ENCODE measurements at places on chromosomes 1 and 21.

DNA sequence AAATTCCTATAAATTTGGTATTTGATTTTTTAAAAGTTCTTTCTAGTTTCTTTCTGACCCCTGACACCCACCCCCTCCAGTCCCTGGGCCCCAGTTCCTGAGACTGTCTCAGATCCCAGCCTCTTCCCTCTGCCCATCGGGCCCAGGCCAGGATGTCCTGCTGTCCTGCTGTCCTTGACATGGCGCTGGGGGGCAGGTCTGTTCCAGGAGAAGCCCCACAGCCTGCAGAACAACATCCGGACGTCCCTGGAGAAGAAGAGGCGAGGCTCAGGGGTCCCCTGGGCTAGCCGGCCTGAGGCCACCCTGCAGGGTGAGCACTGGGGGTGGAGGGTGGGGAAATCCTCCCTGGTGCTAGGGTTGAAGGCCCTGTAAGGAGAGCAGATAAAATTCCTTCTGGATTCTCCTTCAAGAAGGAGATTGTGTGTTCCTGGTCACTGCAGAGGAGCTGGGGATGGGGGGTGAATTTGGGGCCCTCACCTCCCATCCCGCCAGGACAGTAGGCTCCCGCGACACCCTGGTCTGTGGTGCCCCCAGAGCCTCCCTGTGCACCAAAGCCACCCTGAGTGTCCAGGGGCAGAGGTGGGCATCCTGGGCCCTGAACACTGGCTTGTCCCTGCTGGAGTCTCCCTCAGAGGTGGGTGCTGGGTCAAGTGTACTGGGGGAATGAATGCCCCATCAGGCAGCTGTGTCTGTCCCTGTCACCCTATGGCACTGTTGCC, 45.0 kb downstream of the DISP3 start:
- no peak for DNase-seq

GRCh38 chr1:177411381-177411780, 240.6 kb downstream of the BRINP2 start:
- DNase-seq, result no peak

GRCh38 chr1:116107371-116107770, 3.8 kb upstream of the MAB21L3 start:
- no peak for DNase-seq

DNA sequence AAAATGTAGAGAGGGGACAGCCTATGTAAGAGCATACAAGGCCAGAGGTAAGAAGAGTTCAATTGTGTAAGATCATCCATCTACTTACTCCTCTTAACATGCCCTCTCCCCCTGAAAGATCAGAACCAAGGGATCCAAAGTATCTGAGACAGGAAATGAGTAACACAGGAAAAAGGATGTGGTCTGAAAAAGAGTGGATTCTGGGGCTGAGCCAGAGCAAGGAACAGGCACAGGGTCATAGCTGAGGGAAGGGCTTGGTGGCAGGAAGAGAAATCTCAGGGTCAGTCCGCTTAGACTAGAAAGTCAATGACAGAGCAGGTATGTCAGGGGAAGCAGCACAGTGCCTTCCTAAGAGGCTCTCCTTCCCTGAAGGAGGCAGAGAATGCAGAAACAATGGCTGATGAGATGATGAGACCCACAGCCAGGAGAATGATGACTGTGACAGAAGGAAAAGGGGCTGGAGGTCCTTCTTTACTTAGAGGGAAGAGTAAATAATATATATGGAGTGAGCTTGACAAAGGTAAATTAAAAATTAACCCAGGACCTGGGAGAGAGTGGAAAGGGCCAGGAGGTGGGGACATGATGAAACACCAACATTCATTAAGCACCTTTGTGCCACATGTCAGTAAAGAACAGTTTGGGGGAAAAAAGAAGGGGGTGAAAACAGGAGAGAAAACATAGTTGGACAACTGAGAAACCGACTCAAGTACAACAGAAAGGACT, 26.2 kb upstream of the A3GALT2 start:
- DNase-seq, result no peak

DNA sequence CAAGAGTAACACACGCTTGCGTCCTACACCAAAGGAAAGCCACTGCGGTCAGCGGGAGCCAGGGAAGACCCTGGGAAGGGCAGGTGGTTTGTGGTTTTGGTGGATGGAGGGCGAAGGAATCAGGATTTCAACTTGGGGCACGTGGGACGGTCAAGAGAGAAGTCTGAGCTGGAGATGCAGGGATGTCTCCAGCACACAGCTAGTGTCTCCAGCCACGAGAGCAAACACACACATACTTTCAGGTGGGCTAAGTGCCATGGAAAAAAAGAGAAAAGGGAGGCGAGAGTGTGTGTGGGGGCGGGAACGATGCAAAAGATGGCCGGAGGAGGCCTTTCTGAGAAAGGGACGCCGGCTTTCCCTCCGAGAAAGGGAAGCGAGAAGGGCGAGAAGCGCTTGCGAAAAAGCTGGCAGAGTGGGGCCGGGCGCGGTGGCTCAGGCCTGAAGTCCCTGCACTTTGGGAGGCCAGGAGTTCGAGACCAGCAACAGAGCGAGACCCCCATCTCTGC, 1.4 kb upstream of the SRRM1 start:
- peak; percentile 61 for DNase-seq

DNA sequence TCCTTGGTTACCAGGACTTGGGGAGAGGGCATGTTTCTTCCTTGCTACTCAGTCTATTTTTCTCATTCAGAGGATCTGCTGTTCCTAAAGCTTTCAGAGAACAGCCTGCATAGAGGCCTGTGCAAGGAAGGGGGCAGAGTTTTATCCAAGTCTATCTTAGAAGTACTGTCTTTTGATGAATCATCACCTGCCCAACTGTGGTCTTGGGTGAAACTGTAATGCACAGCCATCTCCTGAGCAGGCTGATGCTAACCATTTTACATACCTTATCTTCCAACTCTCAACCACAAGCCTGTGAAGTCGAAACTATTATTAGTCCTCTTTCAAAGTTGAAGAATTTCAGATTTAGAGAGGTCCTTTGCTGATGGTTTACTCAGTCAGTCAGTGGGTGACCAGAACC, 368.0 kb downstream of the HHAT start:
- peak; percentile 4 for DNase-seq

- DNase-seq, result no peak
Measured at GRCh38 chr21:14888202-14888601, 176.6 kb downstream of the NRIP1 start.

DNA sequence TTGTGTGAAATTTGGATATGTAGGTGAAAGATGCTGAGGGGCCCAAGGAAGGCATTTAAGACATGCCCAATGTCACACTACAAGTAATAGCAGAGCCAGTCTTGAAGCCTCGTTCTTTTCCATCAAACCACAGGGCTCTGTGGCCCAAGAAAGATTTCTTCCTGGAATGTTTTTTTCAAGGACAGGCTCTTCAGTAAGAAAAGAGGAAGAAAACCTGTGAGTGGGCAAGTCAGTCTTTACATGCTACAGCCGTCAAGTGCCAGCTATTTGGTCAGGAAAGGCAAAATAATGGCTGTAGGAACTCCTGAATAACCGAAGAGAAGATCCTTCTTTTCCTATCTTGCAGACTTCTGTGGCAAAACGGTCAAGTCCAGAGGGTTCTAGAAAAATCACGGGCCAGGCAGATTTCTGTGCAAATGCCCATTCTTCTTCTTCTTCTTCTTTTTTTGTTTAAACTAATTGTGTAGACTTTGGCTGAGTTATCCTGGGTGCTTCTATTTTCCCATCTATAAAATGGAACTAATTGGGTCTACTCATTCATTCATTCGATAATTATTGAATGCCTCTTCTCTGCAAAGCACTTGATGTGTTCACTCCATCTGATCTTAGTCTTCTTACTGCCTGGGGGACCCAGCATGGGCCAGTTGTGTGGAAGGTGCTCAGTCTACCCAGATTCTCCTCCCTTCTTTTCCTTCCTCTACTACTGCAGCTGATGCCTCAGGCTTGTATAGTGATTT, 1.9 kb upstream of the ID3 start:
- no peak for DNase-seq

DNA sequence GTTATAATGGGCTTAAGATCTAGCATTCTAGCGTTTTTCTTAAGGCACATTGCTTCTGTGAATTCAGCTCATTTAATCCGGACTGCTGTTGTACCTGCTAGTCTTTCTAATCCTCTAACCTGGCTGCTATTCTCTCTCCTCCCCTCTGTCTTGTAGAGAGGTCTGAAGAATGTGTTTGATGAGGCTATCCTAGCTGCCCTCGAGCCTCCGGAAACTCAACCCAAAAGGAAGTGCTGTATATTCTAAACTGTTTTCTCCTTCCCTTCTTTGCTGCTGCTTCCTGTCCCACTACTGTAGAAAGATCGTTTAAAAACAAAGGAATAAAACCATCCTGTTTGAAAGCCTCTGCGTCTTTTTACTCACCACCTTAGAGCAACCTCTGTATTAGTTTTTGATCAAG, 37.3 kb downstream of the CDC42 start:
- no peak for DNase-seq

GRCh38 chr1:76669624-76670315, 197.5 kb upstream of the ST6GALNAC5 start:
- no peak for DNase-seq

DNA sequence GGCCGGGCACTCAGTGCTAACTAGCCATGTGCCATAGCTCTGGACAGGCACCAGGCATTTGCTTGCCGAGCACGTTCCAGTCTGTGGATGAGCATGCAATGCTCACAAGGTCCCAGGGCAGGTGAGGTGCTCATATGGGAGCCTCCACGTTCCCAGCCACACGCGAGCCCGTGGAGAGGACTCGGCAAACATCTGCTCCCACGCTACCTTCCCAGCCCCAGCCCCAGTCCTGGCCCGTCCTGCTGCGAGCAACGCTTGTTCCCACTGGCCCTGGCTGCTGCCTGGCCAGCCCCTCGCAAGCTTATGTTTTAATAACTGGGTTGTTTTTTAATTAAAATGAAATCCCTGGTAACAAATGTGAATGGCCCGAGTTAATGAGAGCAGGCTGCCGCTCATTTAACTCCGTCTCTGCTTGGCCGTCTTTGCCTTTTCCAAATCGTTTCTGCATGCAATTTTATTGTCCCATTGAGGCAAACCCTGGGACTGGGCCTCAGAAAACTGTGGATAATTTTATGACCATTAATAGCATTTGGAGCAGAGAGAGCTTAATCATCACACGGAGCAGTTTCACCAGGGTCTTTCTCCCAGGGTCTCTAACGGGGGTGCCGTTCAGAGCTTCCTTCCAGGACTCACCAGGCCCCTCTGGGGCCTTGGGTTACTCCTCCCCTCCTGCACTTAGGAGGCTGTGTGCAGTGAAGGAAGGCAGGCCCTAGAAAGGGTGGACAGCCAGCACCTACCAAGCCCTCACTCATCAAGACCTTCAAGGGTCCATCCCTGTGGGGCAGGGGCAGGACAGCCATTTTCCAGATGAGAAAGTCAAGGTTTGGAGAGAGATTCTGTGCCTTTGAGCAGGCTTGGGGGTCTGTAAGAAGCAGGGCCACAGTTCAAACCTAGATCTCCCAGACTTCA, 136.8 kb downstream of the GLIS1 start:
- no peak for DNase-seq

DNA sequence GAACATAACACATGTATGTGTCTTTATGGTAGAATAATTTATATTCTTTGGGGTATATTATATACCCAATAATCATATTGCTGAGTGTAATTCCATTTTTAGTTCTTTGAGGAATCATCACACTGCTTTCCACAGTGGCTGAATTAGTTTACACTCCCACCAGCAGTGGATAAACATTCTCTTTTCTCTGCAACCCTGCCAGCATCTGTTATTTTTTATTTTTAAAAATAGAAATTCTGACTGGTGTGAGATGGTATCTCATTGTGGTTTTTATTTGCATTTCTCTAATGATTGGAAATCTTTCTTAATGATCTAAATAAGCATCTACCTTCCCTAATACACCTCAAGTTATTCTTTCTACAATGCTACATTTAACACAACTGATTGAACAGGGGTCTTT, 346.2 kb upstream of the LYPLAL1 start:
- DNase-seq, result no peak
